ENCODE measurements at places on chromosomes 12 and 14. TPM values are rescaled to one million over a fixed set of nuclear protein-coding genes. Genes with fewer than 3 reads are reported as not detected.
A peak's percentile ranks its signal among the peaks of the same experiment; 100 is the strongest.

GRCh38 chr14:100851946-100852620 lies 26.2 kb downstream of the MEG3 start:
- no peak for DNase-seq

- DNase-seq = no peak
These were observed 111.9 kb downstream of the ERC1 start for GRCh38 chr12:1102791-1103450.

DNA sequence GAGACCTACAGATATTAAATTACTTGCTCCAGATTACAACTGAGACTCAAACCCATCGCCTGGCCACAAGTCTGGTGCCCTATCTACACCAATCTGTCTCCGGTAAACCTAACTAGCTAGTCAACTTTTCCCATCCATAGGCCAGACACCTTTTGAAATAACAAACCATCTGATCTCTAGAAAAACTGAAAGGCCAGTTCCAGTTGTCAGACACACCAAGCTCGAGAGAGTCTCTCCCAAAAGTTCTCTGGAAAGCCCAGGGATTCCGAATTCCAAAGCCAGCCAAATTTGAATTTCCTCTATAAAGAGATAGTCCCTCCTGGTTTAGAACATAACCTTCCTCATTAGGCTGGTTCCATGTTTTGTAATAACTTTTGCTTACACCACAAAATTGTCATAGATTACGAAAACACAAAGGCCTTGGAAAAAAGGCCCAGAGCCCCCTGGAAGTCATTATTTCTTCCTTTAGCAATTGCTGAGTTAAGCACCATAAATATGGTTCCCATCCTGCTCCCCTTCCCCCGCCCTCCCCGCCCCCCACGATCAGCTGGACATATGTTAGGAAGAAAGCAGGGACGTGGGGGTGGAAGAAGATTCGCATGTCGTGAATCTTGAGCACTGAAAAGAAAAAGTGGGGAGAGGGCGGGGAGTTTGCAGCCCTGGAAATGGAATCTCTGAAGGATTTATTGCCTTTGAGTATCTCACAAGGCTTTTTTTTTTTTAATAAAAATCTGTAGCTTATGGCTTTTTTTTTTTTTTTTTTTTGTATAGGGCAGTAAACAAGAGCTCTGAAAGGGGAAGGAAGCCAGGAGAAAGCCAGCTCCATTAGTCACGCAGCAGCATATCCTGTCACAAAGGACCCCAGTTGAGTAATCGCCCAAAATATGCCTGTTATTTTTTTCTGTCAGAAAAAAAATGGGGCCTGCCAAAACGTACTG lies 110.4 kb downstream of the ZFP36L1 start:
- DNase-seq = no peak

GRCh38 chr14:69650948-69651369 lies 39.6 kb downstream of the SUSD6 start:
- DNase-seq = no peak

GRCh38 chr12:26120561-26121274 lies 4.1 kb downstream of the BHLHE41 start:
- no peak for DNase-seq

GRCh38 chr14:57897144-57897748 lies 31.4 kb upstream of the SLC35F4 start:
- no peak for DNase-seq

DNA sequence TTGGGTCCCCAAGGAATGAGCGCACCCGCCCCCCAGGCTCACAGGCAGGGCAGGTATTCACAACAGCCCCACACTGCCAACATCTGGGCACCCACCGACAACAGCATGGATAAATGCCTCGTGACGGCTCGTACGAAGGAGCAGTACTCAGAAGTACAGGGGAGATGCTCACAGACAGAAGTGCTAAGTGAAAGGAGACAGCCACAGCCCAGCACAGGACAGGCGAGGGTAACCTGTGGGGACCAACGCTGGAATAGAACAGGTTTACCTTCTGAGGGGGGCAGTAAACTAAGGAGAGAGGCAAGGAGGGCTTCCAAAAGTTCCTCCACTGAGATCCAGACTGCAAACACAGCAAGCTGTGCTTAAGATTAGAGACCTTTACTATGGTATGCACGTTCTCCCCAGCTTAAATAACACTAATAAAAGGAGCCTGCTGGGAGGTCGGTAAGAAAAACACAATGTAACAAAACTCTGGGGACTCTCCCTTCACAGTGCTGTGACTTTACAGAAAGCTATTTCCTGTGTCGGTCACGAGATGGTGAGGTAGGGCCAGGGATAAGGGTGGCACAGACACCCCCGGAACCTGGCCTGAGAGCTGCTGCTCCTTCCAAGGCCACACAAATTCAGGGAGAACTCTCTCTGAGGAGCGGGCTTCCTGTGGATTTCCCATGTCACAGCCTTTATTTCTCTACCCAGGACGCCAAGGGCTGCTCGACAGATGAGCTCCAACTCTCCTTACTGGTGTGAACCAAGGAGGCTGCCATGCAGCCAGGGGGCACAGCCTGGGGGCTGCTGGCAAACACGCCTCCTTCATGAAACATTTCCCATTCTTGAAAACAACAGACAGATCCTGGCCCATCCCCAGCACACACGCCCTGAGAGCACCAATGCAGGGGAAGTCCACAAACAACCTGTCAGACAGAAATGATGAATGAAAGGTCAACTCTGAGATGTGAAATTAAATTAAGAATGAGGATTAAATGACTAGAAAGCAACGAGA lies 26.3 kb downstream of the SLC15A4 start:
- DNase-seq = no peak

GRCh38 chr14:79383475-79383874 lies 827.8 kb downstream of the DIO2 start:
- DNase-seq = no peak

DNA sequence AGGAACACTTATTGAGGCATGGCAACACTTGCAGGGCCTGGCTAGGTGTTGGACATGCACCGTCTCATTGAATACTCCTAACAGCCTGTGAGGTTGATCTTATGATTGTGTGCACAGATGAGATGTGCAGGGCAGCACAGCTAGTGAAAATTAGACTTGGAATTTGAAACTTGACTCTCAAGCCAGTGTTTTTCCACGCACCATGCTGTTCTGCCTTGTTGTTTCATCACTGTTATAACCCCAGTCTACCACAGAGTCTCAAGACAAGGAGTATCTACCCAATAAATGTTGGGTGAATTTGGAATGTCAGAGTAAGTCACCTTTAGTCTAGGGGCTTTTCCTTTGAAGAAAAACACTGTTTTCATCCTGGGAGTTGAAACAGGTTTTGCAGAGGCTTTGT lies 55.8 kb upstream of the LRIG3 start:
- no peak for DNase-seq

DNA sequence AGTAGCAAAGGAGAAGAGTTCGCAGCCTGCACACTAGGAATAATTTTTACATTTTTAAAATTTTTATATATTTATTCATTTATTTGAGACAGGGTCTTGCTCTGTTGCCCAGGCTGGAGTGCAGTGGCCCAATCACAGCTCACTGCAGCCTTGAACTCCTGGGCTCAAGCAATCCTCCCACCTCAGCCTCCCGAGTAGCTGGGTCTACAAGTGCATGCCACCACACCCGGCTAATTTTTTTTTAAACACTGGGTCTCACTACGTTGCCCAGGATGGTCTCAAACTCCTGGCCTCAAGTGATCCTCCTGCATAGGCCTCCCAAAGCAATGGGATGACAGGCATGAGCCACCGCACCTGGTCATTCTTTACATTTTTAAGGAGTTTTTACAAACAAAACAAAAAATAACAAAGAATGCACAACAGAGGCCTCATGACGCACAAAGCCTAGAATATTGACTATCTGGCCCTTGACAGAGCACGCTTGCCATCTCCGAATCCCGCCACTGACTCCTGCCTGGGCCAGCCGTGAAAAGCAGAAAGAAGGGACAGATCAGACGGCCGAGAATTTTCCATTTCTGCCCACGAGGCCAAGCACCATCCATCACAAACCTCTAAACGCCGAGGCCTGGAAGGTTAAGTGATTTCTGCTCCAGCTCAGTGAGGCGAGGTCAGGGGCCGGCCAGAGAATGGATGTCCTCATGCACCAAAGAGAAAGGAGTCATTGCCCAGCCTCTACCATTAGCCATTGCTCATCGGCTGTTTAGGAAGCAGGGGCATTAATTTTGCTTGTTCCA lies 120.0 kb downstream of the SCARB1 start:
- DNase-seq = no peak

GRCh38 chr12:65961190-65962035 lies 137.1 kb downstream of the HMGA2 start:
- DNase-seq = no peak

GRCh38 chr12:60112063-60112462 lies 516.2 kb downstream of the SLC16A7 start:
- no peak for DNase-seq

GRCh38 chr12:52807544-52808470 lies 6.1 kb downstream of the KRT4 start:
- no peak for DNase-seq

DNA sequence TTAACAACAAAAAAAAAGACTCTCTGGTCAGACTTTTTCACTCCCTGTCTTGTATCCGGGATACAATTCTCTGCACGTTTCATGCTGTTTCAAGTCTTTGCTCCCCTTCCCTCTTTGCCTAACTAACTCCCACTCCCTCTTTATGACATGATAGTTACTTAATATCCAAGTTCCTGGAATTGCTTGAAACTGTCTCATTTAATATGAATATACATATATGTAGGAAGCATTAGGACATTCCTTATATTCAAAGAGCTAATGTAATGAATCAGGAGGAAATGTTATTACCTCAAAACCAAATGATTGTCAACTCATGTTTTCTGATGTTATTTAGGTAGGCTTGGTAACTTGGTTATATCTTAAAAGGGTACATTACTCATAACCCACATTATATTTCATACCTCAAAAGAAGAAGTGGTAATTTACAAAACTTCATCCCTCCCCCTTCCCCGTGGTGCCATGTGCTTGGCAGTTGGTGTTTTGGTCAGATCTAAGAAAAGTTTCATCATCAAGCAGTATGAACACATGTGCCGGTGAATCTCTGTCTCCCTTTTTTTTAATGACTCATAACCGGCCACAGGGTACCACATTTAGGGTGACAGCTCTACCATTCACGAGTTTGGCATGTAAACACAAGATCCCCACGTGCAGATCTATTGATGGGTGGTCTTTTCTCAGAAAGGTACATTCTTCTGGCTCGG lies 56.5 kb downstream of the HCAR2 start:
- DNase-seq = no peak

- no peak for DNase-seq
These were observed 75.2 kb downstream of the CMAS start for GRCh38 chr12:22121224-22121623.

DNA sequence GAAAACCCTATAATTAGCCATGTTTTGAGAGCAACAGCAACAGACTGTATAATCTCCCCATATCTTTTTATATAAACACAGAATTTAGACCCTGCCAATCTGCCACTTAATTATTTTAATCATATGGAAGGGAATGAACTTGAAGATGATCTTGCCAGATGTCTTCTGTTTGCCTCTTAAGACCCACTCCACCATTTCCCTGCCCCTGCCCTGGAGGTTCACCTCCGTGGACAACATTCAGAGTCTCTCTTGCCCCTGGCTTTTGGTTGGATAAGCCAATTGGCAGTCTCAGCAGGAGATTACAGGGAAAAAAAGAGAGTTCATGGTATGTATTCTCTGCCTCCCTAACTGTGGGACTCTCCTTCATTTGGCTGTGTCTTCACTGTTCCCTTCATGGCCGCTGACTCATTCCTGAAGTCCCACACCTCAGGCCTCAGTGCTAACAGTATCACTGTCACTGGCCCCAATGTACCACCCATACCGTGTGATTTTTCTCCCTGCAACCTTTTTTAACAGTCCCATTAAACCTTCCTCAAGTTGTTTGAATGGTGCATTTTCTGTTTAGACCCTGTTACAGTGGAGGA lies 184.8 kb downstream of the PIK3C2G start:
- no peak for DNase-seq

DNA sequence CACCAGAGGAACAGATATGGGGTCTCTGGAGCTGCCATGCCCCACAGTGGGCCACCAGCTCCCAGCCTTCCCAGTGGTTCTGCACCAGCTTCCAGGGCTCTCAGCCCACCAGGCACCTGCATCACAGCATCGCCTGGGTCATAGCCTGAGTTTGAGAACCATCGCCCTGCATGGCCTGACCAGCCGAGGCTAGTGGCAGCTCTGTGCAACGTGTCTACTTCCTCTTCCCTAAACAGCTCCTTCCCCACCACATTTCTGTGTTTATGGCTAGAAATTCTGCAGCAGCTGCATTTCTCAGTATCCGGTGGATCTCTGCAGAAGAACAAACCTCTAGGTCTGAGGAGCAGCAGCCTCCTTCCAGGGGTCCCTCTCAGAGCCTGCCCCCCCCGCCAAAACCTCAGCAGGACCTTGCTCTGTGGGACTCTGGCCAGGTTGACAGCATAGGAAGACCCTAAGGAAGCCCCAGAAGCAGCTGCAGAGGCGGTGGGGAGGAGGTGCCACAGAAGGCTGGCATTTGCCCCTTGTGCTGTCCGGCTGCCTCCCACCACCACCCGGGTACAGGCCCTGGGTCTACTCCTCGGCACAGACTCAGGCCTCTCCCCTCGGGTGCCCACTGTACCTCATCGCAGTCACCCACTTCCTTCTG lies 47.7 kb downstream of the PSMA6 start:
- no peak for DNase-seq

GRCh38 chr12:106062693-106063092 lies 76.1 kb downstream of the NUAK1 start:
- DNase-seq = no peak

- DNase-seq = no peak
These were observed 15.8 kb downstream of the KRT18 start for GRCh38 chr12:52964556-52965336.

GRCh38 chr12:46267825-46268582 lies 839 bp downstream of the SLC38A1 start:
- peak; percentile 22 for DNase-seq

DNA sequence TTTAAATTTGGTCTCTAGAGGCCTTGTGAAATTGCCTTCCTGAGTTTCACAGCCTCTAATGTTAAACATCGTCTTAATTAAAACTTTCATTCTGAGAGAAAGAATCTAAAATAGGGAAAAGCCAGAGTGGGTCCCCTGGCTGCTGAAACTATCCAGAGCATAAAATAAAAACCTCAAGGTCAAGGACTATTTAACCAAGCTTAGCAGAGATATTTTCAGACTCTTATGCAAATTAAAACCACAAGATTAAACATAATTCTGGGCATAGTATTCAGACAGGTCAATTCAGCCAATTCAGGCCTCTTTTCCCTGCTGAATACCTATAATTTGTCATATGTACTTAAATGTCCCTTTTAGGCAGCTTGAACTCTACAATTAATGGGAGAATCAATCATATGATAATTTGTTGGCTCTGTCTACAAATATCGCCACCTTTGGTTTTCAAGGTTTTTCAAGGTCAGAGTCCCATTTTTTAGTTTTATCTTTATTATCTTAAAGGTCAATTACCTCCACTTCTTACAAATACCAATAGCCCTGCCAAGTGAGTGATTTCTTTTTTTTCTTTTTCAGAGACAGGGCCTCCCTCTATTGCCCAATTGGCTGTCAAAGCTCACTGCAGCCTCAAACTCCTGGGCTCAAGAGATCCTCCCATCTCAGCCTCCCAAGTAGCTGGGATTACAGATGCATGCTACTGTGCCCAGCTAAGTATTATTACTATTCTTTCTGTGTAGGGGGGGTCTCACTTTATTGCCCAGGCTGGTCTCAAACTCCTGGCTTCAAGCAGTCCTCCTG lies 257.1 kb downstream of the PHLDA1 start:
- DNase-seq = no peak

HOXC10 gene
- total RNA-seq = not detected

KRT82 gene
- total RNA-seq = not detected

KRT80 gene
- not detected for total RNA-seq

SPX gene
- not detected for total RNA-seq

RPGRIP1 gene
- not detected for total RNA-seq

SOX5 gene
- 118 TPM for total RNA-seq

VRTN gene
- 0.15 TPM for total RNA-seq

GPR33 gene
- not detected for total RNA-seq

BCL7A gene
- 148 TPM for total RNA-seq

LUM gene
- total RNA-seq = not detected

PKP2 gene
- total RNA-seq = 2.5 TPM
